T-cell (primary cell): ENCODE measurements at places on chromosomes 1 and 21. TPM values are rescaled to one million over a fixed set of nuclear protein-coding genes. Genes with fewer than 3 reads are reported as not detected.

DNA sequence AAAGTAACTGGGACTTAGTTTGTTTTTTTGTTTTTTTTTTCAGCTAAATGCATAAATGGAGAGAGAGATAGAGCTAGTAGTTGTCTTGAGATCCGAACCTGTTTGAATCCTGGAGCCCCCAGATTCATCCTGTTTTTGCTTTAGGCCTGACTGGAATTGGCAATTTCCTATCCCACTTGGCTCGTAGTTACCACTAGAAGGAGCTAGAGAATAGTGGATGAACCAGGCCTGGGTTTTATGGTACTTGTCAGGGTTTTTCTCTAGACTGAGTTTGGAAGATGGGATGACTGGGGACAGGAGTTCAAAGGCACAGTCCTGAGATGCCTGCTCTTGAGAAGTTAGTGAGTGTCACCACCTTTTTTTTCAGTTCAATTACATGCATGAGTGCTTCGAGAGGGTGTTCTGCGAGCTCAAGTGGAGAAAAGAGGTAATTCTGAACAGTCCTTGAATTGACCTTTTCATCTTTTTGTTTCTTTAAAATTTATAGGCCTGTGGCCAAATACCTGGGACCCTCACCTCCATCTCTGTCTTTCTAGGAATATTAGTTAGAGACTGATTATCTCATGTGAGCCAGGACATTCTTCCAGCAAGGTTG is 23.4 kb downstream of the CELF3 start:
- DNase-seq = no peak

- DNase-seq = no peak
Measured at GRCh38 chr21:20642681-20643080, 355.5 kb upstream of the NCAM2 start.

GRCh38 chr21:24395320-24395923 is 1211.9 kb downstream of the MRPL39 start:
- DNase-seq = no peak

- no peak for DNase-seq
Measured at GRCh38 chr21:38982096-38982495, 176.4 kb downstream of the ETS2 start.

DNA sequence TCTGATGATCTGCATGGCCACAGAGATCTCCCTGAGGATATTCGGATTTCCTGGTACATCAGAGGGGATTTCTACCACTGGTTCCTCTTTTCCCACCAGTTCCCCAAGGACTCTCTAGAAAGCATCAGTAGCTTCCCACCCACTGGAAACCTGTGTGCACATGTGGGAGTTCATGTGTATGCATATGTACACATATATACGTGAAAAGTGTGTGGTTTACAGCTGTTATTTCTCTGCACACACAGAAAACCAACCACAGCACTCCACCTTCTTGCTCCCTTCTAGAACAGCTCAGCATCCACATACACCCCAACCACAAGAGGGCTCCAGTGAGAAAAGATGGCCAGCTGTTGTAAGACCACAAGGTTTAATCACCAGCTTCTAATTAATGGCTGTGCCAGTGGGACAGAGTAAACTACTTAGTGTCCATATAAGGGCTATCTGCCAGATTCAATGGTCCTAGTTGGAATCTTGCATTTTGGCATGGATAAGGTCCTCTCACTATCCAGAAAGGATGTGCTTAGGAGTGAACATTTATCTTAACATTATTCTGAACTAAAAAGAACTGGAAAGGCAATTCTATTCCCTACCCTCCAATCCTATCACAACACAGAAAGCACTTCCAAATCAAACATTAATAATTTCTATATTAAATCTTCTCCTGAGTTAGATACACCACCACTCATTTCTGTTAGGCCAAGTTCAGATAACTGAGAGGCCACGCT is 24.1 kb downstream of the GPR3 start:
- DNase-seq = peak; percentile 46

DNA sequence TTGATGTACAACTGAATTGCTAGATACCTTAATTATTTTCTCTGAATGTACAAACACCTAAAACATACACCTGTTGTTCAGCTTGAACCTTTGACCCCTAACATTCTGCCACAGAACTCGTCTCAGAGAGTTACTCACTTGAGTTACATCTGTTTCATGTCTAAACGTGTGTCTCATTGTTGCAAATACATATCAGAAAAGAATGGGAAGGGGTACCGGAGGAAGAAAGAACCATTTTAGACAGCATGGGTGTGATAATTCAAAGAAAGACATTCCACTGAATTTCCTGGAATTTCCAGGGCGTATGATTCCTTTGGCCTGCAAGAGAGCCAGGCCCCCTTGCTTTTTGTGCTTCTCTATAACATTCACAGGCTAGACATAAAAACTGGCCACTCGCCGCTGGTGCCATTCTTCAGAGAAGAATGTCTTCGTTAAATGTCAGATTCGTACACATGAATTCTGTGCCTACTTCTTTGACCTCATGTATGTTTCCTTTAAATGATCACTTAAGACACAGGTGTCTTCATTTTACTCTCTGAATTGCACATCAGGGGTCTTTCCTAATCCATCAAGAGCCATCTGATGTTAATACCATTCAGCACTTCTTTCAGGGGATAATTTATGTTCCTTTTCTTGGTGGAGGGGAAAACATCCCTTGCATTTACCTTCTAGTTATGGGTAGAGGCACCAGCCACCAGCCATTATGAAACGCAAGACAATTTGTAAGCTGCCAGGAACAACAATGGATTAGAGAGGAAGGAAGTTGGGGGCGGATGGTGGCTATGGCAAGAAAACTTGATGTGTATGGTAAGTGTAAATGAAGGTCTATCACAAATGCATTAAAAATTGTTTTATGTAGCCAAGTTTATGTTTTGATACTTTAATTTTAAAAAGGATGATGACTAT is 12.7 kb downstream of the ATF3 start:
- DNase-seq = no peak

DNA sequence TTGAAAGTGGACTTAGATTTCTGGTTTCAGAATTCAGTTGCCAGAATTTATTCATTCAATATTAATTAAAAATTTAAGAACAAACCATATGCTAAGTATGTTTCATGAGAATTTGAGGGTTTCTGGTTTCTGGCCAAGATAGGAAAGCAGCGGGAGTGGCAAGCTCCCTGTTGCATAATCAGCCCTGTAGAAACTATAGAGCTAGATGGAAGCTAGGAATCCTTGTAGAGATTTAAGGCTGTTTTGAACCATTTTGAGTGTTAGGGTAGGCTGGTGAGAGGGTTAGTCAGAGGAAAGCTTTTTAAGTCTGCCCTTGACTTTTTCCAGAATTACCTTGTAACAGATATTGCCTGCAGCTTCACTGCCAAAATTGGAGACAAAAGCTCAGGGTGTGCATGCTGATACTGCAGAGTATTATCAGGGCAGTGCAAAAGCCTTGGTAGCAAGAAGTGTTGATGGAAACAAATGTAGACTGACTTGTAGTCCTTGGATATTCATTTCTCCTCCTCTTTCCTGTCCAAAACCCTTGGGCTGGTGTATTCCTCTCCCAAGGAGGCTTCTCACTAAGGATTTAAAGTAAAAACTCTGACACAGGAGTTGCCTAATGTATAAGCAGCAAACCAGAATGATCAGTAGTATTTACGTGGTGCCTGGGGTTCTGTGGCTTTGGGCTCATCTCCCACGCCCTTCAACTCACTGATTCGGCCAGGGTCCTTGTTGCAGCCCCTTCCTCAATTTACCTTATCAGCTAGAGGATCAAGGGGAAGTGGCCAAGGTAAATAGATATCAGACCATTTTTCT is 12.6 kb upstream of the GIPC2 start:
- DNase-seq = no peak

GRCh38 chr1:71232786-71233185 is 152.0 kb upstream of the ZRANB2 start:
- DNase-seq = no peak

GRCh38 chr1:155938220-155938627 is 3.2 kb upstream of the RXFP4 start:
- DNase-seq = peak; percentile 25

GRCh38 chr1:53308506-53308905 is 19.4 kb downstream of the LRP8 start:
- no peak for DNase-seq

DNA sequence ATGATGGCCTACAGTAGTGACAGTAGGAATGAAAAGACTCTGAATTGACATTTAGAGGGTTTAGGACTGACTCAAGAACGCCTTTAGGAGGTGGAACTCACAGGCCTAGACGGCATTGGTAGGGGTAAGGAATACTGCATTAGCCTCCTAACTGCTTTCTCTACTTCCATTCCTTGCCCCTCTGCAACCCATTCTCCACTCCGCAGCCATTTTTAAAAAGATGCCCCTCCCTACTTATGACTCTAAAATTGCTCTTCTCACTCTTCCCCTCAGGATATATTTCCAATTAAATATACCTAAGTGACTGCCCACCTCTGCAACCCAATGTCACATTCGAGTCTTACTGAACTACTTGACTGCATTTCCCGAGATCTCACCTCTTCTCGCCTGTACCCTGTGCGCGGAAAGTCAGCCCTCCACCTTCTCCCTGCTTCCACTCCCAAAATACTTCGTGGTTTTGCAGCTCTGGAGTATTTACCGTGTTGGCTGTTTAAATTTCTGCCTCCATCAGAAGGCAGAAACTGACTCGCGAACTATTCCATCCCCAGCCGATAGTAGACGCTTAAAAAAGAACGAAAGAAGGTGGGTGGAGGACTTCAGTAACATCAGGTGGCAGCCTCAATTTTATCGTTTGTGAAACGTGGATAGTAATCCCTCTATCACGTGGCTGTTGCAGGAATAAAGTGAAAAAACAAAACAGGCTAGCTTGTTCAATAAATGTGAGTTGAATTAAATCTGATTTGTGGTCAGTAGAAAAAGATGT is 1.1 kb upstream of the YBX1 start:
- DNase-seq = no peak

- DNase-seq = no peak
Measured at GRCh38 chr1:201095581-201095980, 16.6 kb downstream of the CACNA1S start.

- no peak for DNase-seq
Measured at GRCh38 chr21:41765973-41766882, 624 bp downstream of the RIPK4 start.

GRCh38 chr21:39611551-39612190 is 1.1 kb upstream of the B3GALT5 start:
- no peak for DNase-seq

DNA sequence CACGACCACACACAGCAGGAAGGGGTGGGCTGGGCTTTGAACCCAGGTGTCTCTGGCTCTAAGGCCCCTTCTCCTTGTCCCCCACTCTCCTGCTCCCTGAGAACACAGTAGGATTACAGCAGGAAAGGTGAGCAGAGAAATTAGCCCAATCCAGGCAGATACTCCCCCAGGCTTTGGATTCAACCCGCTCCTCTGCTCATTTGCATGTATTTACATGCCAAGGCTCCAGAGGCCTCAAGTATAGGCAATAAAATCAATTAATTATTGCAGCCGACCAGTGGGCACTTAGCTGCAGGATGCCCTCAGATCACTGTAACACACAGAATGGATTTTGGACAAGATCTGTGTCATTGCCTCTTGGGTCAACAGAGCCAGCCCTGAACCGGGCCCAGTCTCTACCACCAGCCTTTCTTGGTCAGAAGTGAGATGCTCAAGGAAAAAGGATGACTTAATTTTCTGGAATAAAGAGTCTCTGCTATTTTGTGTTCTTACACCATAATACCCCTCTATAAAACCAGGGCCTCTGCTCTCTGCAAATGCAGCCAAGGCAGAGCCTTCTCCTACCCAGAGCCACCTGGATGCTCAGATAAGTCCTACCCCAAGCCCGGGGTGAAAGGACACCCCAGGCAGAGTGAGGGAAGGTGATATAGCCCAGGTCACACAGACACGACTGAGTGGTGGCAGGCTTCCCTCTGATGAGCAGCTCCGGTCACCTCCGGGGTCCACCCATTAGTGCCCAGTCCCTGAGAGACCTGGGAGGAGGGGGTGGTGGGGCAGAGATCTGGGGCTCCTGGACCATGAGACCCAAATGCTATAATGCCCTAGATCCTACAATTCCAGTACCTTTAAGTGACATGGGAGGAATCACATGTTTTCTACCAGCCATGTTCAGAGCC is 28.9 kb downstream of the MATN1 start:
- DNase-seq = no peak

DNA sequence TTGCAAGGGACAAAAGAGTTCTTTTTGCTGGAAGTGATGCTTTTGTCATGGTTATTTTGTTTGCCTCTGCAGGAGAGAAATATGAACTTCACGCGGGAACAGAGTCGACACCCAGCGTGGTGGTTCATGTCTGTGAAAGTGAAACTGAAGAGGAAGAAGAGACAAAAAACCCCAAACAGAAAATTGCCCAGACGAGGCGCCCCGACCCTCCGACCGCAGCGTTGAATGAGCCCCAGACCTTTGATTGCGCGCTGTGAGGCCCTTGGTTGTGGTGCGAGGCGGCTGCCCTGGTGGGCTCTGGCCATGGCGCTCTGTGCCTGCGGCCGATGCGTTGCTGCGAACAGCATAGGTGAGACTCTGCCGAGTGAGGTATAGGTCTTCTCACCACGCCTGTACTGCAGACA is 20.9 kb upstream of the NCMAP start:
- peak; percentile 68 for DNase-seq

GRCh38 chr1:45908611-45909140 is 105.3 kb downstream of the MAST2 start:
- DNase-seq = no peak

GRCh38 chr1:163399976-163400601 is 78.3 kb downstream of the NUF2 start:
- no peak for DNase-seq

- no peak for DNase-seq
Measured at GRCh38 chr1:194717941-194718340, 1531.5 kb upstream of the B3GALT2 start.

GRCh38 chr1:26122988-26123973 is 11.7 kb downstream of the PDIK1L start:
- DNase-seq = no peak

GRCh38 chr1:198883184-198883583 is 244.3 kb downstream of the PTPRC start:
- DNase-seq = no peak

DNA sequence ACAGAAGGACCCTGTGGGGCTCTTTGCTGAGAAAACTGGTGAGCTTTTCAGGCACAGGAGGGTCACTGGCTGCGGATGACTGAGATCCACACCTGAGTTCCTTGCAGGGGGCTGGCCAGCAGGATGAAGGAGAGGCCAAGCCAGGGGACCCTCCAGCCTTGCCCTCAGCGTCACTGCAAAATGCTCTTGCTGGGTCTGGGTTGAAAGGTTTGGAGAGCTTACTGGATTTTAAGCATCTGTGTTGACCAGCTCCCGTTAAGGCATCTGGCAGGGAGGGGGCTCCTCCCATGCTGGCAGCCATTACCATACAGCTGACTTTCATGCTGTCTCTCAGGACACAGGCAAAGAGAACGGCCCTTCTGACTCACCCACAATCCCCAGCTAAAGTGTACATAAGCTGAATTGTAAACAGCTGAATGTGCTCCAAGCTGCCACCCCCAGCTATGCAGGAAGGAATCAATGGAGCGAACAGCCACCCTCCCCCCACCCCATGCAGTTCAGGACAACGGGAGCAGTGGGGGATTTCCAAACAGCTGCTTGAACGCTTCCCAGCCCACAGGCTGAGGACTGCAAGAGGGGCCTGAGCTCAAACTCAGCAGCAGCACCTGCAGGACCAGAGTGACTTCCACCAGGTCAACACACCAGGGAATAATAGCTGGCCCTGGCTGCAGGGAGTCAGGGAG is 21.3 kb upstream of the A3GALT2 start:
- no peak for DNase-seq

GRCh38 chr1:61447106-61447967 is 277.6 kb downstream of the TM2D1 start:
- no peak for DNase-seq

Gene MX1
- 68.7 TPM for total RNA-seq

Gene UBR4
- total RNA-seq = 139 TPM

Gene PADI3
- not detected for total RNA-seq

Gene ADORA3
- total RNA-seq = not detected

Gene TMOD4
- total RNA-seq = 6.2 TPM
